ENCODE measurements at places on chromosomes 7 and 10.

DNA sequence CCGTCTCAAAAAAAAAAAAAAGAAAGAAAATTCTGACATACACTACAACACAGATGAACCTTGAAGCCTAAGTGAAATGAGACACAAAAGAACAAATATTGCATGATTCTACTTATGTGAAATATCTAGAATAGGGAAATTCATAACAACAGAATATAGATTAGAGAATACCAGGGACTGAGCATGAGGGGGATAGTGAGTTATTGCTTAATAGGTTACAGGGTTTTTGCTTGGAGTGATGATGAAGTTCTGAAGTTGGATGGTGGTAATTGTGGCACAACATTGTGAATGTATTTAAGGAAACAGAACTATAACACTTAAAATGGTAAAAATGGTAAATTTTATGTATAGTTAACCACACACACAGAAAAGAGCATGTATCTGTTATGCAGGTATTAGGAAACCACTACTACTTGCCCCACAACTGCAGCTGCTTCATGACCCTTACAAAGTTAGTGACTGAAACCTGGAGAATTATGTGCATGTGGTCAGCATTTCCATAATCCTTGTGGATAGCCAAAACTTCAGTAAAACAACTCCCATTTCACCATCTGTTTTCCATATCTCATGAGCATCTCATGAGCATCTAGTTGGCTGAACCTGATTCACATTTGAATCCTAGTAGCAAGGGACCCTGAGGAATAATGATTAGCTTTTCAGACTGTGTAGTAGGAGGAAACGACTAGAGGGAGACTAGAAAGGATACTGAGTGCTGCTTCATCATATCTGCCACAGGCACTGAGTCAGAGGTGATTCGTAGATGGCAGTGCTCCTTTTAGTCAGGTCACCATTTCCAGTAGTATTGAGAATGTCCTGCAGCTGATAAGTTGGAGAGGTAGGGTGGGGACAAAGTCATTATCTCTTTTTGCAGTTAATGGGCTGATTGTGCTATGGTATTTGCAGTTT, 26.3 kb downstream of the SAMD8 start:
- no peak for DNase-seq

DNA sequence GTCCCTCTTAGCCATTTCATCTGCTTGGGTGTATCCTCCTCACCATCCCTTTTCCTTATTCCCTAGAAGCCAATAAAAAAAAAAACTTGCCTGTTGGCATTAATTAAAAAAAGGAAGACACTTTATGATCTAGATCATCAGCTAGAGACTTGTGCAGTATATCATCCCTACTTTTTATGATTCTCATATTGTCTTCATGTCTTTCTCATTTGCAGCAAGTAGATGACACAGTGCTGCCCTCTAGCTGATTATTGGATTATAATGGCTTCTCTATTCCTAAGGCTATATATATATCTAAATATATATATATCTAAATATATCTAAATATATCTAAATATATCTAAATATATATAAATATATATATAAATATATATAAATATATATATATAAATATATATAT, 272.4 kb upstream of the LRGUK start:
- no peak for DNase-seq

- no peak for DNase-seq
Measured at GRCh38 chr7:22726907-22727713, at the start of gene IL6. Gene IL6, plus strand, starts transcription at chr7:22727200. Its CDS starts 63 bp downstream, at chr7:22727263.

GRCh38 chr10:74543276-74543675, 283.1 kb upstream of the KAT6B start:
- no peak for DNase-seq

GRCh38 chr10:38156416-38157269, 62.5 kb downstream of the ZNF37A start:
- no peak for DNase-seq

DNA sequence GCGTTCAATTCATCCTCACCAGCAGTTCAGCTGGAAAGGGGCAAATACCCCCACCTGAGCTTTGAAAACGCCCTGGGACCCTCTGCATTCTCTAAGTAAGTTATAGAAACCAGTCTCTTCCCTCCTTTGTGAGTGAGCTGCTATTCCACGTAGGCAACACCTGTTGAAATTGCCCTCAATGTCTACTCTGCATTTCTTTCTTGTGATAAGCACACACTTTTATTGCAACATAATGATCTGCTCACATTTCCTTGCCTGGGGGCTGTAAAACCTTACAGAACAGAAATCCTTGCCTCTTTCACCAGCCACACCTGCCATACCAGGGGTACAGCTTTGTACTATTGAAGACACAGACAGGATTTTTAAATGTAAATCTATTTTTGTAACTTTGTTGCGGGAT, 155.8 kb upstream of the LANCL2 start:
- DNase-seq = no peak

- DNase-seq = no peak
Measured at GRCh38 chr7:149285603-149286002, 23.6 kb downstream of the ZNF783 start.

DNA sequence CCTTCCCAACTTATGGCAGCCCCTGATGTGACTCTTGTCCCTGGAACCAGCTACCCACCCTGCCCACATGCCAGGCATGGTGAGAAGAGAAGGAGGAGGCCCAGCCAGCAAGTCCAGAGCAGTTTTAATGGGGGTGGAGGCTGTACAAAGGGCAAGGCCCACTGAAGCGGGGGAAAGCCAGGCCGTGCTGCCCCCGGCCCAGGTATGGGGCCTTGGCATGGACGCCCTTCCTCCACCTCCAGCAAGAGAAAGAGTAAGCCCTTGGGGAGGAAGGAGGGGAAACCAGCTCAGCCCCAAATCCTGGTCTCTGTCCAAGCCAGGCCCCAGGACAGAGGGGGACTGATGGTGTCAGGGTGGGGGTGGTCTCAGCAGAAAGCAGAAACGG, 7.0 kb downstream of the NFKB2 start:
- no peak for DNase-seq

- DNase-seq = no peak
Measured at GRCh38 chr7:110894111-110894510, 196.8 kb upstream of the LRRN3 start.

DNA sequence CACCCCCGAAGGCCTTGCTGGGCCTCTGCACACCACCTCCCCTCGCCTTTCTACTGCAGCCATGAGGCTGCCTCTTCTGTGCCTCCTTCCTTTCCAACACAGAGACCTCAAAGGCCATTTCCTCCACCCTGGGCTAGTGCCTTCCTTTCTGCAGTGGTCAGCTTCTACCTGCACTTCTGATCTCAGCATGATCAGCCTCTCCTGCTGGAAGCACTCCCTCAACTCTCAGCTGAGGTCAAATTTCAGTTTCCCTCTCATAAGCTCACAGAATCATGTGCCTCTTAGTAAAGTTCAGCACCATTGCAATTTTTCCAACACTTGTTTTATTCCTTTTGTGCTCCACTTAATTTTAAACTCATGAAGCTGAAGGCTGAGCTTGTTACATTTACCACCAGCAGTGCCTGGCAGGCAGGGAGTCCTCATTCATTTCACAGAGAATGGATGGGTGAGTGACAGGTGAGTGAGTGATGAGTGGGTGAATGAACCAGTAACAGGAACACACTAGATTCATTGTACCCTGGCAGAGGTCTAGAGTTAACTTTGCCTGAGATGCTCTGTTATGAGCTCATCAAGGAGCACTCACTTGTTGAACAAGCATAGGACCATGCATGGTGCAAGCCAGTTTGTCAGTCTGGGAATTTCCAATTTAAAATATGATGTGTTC, 124.0 kb upstream of the PRSS58 start:
- DNase-seq = no peak

DNA sequence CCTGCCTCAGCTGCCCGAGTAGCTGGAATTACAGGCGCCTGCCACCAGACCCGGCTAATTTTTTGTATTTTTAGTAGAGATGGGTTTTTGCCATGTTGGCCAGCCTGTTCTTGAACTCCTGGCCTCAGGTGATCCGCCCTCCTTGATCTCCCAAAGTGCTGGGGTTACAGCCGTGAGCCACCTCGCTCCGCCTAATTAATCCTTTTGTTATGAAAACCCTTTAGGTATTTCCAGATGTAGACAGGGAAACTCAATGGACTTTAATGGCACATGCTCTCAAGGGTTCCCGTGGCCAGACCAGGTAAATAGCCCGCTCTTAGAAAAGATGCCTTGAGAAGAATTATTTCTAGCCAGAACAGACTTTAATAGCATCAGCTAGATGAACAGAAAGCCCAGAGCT, 19.7 kb upstream of the EXOC4 start:
- no peak for DNase-seq

GRCh38 chr10:89540420-89540949, 5.1 kb upstream of the SLC16A12 start:
- DNase-seq = no peak

GRCh38 chr7:5339955-5340354, 57.2 kb downstream of the SLC29A4 start:
- no peak for DNase-seq

DNA sequence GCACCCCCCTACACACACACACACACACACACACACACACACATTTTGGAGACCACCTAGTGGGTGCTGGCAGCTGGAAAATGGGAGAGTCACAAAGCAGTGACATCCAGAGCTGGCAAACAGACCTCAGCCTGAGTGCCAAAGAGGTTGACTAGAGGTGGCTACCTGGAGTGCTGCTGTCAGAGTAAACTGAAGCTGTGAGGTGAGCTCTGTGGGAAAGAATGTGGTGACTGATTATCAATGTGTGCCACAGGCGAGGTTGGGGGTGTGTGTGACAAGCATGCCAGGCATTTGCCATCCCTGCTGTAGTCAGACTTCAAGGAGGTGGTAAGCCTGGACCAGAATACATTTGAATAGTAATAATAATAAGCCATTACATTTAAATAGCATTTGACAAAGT, 120.6 kb downstream of the SLIT1 start:
- no peak for DNase-seq

DNA sequence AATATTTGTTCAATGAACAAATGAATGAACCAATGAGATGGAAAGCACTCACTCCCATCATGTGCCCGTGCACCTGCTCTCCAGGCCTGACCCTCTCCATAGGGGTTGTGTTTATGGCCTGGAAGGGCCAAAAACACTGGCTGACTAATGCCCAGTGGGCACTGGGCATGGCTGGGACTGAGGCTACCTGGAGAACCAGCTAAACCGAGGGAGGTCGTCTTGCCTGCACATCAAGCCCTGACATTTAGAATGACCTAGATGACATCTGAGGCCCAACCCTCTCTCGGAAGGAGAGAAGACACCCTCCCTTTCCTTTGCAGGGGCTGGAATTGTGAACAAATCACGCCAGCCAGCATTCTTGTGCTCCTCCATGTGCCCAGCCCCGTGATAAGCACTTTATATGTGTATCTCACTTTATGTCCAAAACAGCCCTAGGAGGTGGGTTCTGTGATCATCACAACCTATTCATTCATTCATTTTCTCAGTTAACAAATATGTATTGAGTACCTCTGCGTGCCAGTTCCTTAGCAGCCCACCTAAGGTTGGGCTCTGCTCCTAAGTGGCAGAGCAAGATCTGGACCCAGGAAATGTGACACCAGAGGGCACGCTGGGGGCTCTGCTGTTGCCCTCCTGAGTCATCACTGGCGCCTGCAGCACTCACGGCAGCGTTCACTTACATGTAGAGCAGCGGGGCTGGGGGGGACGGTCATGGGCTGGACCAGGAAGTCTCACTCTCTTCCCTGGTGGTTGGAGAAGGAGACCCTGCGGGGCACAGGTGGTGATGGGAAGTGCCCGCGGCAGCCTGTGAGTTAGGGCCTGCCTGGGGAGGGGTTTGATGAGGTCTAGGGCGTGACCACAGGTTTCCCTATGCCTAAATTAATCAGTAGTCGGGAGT, 52.0 kb downstream of the TSPAN15 start:
- DNase-seq = no peak

- DNase-seq = no peak
Measured at GRCh38 chr7:108908456-108908855, 338.8 kb downstream of the DNAJB9 start.

- no peak for DNase-seq
Measured at GRCh38 chr10:99667108-99667751, 7.9 kb downstream of the ENTPD7 start.

DNA sequence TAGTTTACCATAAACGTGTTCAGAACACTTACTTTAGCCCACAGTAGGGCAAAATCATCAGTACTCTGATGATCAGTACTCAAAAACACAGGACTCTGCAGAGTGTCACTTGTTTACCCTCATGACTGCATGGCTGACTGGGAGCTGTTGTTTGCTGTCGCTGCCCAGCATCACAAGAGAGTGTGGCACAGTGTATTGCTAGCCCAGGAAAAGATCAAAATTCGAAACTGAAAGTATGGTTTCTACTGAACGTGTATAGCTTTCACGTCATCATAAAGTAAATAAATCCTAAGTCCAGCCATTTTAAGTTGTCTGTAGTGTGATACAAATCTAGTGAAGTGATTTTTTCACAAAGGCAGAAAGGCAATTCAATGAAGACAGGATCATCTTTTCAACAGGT, 184.6 kb downstream of the RAMP3 start:
- DNase-seq = no peak

GRCh38 chr10:59456199-59456598, 93.8 kb upstream of the FAM13C start:
- no peak for DNase-seq

- no peak for DNase-seq
Measured at GRCh38 chr7:151773797-151774196, 103.1 kb downstream of the PRKAG2 start.

DNA sequence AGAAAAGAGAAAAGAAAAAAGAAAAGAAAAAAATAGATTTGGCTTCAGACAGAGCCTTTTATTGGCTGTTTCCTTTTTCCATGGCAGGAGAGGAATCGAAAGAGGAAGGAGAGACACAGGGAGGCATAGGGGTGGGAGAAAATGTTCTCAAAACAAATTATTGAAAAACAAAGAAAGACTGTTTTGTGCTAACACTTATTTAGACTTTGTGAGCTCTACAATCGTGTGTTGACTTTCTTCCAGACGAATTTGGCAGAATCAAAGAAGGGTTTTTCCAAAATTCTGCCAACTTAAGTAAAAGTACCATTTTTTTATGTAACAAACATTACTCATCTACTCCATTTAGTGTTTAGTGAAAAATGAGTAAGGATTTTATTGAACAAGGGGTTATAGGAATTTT, 982.2 kb downstream of the REEP3 start:
- no peak for DNase-seq

DNA sequence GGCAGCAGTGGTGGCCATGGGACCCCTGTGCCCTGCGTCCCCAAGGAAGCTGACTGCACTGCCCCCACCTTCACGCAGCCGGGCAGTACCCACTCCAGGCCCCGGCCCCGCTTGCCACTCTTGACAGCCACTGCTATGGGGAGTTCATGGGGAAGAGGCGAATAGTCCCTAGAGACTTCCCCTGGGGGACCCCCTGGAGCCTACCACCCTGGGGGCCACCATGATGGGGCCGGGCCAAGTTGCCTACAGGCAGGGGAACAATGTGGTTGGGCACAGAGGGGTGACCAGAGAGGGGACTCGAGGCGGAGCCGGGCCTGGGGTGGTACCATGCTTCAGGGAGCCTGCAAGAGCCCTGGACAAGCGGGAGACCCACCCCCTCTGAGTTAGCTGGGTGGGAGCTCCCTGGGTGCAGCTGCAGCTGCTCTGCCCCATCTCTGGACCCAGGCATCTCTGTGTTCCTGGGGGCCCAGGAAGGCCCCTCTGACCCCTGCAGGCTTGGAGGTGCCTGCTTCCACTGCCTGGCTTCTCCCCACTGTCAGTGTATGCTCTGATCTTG, 567.6 kb downstream of the GRM8 start:
- no peak for DNase-seq

- DNase-seq = no peak
Measured at GRCh38 chr7:11427686-11428273, 404.2 kb downstream of the THSD7A start.

- no peak for DNase-seq
Measured at GRCh38 chr7:133126422-133126821, 44.5 kb upstream of the CHCHD3 start.
